ENCODE measurements at places on chromosomes 3 and 15.
A peak's percentile ranks its signal among the peaks of the same experiment; 100 is the strongest.

DNA sequence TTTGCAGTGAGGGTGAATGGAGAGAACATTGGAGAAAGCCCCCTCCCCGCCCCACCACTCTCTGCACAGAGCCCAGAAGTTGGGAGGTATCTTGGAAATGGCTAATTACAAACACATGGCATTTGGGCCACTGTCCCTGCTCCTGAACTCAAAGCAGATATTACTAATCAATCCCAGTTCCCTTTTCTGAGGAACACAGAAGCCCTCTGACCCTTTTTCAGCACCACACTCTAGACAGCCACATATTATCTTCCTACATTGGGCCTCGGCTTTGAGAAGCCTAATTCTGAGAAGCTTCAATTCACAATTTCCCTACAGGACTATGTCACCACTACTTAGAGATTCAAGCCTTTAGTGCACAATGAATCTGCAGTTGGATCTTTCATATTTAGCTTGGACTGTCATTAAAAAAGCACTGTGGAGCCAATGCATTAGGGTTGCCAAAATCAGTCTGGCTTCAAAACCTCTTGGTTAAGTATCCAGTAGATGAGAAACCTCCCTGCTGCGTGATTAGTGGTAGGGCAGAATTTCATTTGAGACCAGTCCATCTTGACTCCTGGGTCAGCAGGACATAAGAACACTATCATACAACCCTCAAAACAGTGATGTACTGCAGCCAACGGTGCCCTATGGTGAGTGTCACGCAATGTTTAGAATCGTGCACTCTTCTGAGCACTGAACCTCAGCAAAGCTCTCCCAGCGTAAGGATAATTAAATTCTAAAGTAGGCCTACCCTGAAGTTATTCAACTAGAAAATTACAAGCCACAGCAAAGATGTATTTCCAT is 26.1 kb downstream of the MGLL start:
- no peak for DNase-seq

DNA sequence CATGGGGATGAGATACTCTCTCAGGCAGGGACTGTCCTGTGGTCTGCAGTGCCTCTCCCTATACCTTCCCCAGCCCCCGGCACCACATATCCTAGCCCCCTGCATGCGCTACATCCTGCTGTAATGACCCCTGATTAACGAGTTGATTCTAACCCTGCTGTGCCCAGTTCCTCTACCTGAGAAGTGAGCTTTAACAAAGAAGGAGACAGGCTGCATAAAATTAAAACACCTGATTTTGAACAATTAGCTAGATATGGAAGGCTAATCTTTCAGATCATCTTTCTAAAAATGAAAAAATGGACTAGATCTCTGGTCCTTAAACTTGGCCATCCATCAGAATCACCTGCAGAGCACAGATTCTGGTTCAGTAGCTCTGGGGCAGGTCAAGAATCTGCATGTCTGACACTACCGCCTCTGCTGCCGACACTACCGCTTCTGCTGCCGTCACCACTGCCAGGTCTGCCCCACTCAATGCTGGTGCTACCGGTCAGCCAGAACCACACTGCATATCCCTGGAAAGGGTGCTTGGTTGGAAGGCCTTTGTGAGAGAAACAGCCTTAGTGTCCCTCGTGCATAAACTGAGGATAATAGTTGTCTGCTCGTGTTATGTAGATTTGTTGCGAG is 33.6 kb upstream of the ZBTB38 start:
- no peak for DNase-seq

DNA sequence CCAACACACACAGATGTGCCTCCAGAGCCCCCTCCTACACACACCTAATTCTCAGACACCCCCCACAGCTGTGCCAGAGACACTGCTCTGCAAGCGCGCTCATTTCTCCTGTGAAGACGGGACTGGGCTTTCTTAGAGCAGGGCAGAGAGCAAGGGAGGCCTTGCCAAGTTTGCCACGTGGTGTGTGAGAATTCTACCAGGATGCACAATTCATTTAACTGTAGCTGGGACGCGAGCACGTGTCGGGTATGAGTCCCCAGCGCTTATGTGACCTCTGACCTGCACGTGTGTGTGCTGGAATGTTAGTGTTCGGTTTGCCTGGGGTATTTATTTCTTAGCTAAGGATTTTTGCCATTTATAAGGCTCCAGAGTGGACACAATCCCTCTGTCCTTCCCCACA is 37.0 kb downstream of the FEM1B start:
- DNase-seq, result peak; percentile 56

DNA sequence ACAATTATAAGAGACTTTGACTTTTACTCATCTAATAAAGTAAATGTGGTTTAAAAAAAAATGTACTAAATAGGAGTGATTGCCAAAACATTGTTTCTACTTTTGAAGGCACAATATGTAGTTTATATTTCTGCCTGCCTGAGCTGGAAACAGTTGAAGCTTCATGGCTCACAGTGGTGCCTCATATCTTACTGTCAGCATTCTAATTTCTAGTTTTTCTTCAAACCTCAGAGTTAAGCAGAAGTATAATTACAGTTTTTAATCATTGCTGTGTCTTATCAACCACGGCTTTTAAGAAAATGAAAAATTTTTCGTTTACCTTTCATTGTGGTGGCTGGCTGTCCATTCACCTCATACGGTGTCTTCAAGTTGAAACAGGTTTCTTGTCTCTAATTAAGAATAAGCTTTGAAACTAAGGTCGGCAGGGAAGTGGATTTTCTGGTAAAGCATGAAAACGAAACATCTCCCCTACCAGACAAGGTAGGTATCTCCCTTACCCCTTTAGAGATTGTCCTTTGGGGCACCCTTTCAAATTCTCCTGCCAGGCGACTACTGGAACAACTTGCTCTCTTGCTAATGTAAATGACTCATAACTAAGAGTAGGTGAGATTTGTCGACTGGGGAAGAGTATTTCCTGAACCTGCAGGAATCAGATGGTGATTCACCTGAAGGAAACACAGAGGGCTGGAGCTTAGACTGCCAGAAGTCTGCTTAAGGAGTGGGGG is at the start of gene GPR87:
Gene GPR87, minus strand, starts transcription at position 554 of the 725 bp plus-strand sequence. CDS start 16,720 bp downstream, outside the sequence.
- DNase-seq, result peak; percentile 49

GRCh38 chr3:179949412-179949811 is 87.3 kb downstream of the PEX5L start:
- DNase-seq, result no peak

DNA sequence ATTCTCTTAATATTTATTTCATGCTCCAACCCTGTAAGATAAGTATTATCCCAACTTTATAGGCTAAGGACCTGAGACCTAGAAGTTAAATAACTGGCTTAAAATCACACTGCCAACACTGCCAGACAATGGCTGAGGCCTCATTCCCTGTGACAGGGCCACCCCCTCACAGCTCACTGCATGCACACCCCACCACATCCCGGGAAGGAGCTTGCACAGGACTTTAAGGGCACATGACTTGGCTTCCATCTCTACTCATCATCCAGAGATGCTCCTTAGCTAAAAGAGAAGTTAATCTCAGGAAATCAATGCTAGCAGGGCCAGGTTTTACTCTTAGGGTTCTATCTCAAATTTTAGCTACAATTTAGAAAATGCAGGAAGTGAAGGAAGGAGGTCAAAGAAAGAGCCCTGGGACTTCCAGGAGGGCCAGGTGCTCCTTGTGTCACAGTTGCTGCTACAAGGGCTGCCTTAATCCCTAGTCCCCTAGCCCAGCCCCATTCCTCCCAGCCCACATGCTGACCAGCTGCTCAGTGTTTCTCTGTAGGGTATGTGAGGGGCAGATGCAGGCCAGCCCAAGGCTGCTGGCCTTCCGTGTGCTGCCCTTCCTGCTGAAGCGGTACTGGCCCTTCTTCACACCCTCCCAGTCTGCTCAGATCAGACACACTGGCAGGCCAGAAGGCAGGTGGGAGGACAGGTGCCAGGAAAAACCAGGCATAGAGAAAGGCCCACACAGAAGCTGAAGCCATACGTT is 53.5 kb downstream of the WWTR1 start:
- DNase-seq, result peak; percentile 44

- DNase-seq, result no peak
Measured at GRCh38 chr15:65362491-65362890, 15.3 kb downstream of the IGDCC3 start.

GRCh38 chr3:156383441-156384025 is 171.4 kb downstream of the SSR3 start:
- DNase-seq, result no peak

GRCh38 chr3:128794770-128795649 is 69.0 kb downstream of the RAB7A start:
- peak; percentile 61 for DNase-seq

- no peak for DNase-seq
Measured at GRCh38 chr3:33496449-33496848, 56.2 kb upstream of the UBP1 start.

GRCh38 chr3:31848163-31848818 is 132.8 kb downstream of the OSBPL10 start:
- no peak for DNase-seq

GRCh38 chr15:62940755-62941361 is 101.7 kb upstream of the TPM1 start:
- DNase-seq, result peak; percentile 98

DNA sequence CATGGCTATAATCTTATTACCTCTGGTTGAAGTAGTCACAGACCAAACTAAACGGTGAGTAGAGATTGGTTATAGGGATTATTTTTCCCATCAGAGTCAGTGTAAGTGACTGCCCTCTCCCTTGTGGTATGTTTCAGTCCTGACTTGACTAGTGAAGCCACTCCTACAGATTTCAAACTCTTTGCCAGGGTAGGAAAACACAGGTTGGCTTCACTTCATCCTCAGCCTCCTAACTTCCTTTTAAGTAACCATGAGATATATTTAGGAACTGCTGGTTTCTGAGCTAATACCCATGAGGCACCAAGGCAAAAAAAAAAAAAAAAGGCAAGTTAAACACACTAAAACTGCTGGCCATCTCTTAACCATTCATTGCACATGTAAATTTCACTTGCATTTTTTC is 349.2 kb upstream of the MCTP2 start:
- DNase-seq, result no peak

DNA sequence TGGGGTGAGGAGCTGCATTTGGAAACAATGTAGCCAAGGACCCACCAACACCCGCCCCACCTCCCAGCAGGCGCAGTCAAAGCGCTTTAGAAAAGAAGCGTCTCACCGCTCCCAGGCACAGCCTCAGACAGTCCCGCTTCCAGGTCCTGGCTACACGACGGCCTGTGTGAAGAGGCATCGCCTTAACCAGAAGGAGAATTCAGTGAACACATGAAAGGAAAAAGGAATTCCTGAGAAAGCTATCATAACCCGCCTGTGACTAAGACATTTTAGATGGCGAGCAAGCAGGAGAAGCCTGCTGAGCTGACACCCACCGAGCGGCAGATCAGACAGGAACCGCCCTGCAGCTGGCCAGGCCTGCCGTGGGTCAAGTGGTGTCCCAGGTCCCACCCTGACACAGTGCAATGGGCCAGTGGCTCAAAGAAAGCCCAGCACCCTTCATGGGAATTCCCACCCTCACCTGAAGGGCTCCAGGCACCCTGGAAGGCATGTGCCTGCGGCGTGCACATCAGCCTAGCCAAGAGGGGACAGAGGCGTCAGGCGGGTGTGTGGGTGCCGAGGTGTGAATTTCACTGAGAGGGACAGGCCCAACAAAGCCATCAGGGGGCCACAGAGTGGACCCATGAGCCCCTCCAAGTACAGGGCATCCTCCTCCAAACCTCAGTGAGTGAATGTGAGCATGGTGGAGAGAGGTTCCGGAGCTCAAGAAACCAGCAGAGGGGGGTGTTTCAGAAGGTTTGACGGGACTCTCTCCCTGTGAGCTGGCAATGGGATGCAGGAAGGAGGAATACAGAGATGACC is 144.8 kb downstream of the NSMCE3 start:
- peak; percentile 12 for DNase-seq

- no peak for DNase-seq
Measured at GRCh38 chr15:77986891-77987764, 90.4 kb downstream of the TBC1D2B start.

DNA sequence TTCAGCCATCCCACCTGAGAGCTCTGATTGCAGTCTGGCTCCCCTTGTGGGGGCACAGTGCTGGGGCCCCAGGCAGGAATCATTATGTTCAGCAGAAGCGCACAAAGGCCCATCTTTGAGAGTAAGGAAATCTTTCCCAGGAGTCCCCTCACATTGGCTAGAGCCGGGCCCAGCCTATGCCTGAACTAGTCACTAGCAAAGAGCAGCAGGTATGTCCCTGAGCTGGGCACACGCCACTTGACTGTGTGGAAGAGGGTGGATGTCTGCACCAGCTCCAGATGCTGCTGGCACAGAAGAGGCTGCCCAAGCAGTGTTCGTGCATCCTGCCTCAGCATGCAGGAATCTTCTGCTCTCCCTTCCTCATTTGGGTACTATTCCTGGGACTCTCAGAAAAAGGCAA is 26.3 kb downstream of the NR1I2 start:
- DNase-seq, result no peak

DNA sequence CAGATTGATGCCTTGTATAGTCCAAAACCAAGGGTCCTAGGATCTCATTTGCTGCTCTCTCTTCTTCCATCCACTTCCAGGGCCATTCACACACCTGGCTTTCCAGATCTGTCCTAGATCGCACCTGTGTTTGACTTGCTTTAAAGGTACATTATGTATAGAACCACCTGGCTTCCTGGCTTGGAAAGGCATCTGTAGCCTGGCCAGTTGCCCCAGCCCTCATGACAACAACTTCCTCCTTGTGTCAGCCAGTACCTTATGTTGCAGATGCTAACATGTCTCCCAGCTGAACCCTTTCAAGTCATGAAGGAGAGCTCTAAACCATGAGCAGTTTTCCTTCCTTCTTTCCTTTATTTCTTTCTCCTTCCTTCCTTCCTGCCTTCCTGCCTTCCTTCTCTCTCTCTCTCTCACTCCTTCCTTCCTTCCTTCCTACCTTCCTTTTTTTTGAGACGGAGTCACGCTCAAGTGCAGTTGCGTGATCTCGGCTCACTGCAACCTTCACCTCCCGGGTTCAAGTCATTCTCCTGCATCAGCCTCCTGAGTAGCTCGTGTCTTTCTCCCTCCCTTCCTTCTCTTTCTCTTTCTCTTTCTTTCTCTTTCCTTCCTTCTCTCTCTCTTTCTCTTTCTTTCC is 2.5 kb upstream of the HTR3C start:
- no peak for DNase-seq

GRCh38 chr15:74468341-74469032 is 7.5 kb upstream of the UBL7 start:
- no peak for DNase-seq

GRCh38 chr3:185046164-185046515 is 106.7 kb downstream of the C3orf70 start:
- no peak for DNase-seq

- DNase-seq, result no peak
Measured at GRCh38 chr3:43484926-43485488, 136.8 kb downstream of the ANO10 start.

DNA sequence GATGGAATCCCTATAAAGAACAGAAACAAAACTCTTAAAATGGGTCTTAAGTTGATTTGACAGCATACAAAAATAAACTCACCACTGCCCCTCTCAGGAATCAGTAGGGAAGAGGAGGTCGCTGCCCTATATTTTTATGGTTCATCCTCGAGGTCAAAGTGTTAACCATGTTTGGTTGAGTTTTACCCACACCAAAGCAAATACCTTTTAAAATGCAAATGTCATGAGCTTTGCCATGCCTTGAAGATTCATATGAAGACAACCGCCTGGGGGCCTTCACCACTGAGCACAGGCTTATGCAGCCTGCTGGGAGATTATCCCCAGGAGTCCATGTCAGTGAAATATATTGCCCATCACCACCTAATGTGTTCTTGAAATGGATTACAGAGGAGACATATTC is 66.1 kb downstream of the GLB1 start:
- DNase-seq, result no peak

- DNase-seq, result peak; percentile 43
Measured at GRCh38 chr3:119664850-119665379, 4.5 kb upstream of the POPDC2 start.
